Stimulated activated naive CD4-positive, alpha-beta T cell treated with Interleukin-2 at 50 U/mL for 16 hours (primary cell): ENCODE measurements at places on chromosomes 2 and 18.

DNA sequence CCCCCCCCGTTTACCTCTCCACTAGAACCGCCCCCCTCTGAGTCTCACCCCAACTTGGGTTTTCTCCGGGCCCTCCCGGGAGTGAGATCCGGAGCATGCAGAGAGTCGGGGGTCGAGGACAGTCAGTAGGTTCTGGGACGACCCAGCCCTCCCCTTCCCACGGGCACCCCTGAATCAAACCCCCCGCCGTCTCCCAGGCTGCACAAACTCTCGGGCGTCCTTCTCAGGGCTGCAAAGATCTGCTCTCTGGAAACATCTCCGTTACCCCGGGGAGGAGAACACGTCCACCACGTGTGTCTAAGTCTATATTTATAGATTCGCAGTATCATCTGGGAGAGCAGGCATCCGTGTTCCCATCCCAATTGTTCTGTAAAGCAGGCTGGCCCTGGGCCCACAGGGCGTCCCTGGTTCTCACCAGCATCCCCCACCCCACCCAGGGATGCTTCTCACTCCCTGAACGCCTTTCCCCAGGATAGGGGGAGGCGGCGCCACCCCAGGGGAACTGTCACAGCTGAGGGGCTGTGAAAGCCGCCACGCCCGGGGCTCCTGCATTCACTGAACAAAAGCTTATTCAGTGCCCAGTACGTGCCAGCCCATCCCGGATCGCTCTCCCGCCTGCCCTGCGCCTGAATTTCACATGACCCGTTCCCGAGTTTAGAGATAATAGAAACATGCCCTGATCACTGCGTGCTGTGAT, 765 bp upstream of the DIPK1C start:
- DNase-seq, result no peak

DNA sequence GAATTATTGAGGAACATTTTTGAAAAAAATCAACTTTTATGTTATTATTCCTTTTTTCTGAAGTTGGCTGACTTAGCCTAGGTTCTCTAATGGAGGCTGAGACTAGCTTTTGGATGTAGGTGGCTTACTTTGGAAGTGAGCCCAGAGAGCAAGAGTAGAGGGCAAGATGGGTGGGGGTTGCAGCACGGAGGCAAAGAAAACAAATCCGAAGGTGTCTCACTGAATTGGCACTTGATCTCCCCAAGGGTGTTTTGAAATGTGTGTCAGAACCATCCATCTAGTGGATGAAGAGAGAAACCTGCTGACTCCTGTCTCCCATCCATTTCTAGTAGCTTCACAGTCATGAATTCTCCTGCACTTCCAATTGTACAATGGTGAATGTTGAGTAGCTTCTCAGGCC, 390.7 kb downstream of the TMEM182 start:
- no peak for DNase-seq

- no peak for DNase-seq
Measured at GRCh38 chr2:207987025-207987716, 38.2 kb downstream of the PLEKHM3 start.

DNA sequence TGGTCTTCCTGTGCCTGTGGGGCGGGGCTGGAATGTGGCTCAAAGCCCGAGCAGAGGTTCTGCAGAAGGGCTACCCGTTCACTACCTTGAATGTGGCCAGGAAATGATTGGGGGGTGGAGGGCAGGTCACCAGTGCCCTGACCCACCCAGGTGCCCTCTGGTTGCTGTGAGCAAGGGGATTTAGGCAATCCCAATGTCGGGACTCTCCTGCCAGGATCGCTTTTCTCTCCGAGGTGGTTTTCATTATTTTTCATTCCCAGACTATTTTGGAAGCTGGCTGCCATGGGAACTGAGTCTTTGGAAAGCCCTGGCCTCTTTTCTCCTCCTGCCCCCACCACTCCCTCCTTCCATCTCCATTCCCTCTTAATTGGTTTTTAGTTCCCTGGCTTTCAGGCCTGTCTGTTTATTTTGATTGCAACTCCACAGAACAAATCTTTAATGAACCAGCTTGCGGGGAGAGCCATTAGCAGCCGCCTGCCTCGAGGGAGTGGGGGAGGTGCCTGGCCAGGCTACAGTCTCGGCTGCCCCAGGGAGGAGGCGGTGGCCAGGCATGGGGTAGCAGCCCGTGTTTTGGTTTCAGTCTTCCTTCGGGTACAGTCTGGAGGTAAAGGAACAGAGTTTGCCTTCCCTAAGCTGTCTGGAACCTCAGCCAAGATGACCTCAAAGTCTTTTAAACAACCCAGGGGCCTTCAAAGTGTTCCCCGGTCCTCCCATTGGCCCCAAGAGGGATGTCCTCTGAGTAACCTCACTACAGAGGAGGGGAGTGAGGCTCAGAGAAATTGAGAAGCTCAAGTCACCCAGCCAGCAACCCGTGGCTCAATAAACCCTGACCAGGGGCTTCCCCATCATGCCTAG, 114.4 kb upstream of the HAAO start:
- no peak for DNase-seq

- no peak for DNase-seq
Measured at GRCh38 chr2:166614503-166614902, 120.5 kb upstream of the SCN7A start.

DNA sequence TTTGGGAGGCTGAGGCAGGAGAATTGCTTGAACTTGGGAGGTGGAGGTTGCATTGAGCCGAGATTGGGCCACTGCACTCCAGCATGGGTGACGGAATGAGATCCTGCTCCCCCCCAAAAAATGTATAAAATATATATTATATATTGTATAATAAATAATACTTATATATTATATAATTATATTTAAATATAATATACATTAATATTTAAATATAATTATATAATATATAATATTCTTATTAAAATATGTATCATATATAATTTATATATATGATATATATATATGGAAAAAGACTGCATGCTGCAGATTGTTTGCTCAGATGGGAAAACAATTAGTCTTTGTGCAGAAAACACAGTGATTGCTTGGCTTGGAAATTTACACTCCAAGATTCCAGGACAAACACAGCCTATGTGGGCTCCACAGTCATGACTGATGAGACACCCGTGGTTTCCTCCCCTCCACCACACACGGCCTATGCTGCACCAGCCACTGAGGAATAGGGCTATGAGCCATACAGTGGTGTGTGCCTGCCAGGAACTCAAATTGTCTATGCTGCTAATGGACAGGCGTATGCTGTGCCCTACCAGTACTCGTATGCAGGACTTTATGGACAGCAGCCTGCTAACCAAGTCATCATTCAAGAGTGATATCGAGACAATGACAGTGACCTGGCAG, 30.0 kb downstream of the PMAIP1 start:
- DNase-seq, result no peak

DNA sequence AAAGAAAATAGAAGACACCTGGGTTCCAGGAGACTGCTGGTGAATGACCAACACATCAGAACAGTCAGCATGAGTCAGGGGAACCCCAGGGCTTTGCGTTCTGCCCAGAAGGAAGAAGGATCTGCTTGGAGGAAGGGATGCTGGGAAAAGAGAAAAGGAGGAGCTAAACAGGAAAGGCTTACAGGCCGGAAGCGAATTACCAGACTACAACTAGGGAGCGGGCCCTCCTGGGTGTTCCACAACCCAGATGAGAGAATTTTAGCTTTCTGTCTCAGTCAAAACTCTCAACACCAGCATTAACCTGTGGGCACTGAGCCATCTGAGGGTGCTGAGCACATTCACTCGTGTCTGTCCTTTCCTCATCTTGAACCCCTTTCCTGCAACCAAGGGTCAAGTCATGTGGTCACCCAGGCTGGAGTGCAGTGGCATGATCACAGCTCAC, 19.2 kb downstream of the CDC42EP3 start:
- DNase-seq, result no peak

GRCh38 chr2:196546151-196546919, 93.2 kb upstream of the CCDC150 start:
- DNase-seq, result no peak

DNA sequence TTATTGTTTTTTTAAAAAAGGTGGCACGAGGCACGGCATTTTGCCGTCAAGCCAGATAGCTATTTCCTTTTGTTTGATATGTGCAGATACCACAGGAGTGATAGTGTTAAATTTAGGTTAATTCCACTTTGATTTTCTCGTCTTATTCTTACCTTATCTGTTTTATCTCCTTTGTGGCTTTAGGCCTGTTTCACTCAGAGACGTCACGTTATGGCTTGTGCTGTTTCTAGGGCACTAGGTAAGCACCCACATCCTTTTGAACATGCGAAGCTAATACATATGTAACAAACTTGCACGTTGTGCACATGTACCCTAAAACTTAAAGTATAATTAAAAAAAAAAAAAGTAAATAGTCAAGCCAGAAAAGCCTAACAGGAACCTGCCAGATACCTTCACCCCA, 57.8 kb downstream of the C18orf63 start:
- DNase-seq, result no peak

GRCh38 chr18:22471546-22472131, 53.9 kb upstream of the CTAGE1 start:
- DNase-seq, result no peak

DNA sequence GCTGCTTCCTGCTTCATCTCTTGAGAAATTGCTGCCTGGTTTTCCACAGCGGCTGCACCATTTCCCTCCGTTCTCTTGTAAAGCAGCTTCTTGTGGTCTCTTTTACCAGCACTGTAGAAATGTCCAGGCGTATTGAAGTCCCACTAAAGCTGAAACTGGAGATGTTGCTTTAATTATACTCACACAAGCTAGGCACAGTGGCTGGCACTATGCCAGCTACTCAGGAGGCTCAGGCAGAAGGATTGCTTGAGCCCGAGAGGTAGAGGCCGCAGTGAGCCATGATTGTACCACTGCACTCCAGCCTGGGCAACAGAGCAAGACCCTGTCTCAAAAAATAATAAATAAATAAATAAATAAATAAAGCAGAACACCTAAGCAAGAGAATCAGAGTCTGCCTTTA, 19.2 kb upstream of the ATP9B start:
- DNase-seq, result no peak

DNA sequence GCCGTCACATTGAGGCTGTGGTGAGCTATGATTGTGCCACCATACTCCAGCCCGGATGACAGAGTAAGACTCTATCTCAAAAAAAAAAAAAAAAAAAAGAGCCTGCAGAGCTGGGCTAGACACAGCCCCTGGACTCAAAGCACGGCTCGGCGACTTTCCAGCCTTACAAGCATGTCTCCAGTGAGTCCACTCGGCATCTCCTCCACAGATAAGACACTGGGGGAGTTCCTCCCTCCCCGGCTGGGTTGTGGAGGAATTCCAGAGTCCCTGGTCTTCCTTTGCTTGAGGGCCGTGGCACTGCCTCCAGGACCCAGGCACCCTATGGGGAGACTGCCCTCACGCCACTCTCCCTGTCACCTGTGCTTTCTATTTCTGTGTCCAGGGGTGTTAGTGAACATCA, 30.9 kb upstream of the RPL31 start:
- no peak for DNase-seq

- DNase-seq, result no peak
Measured at GRCh38 chr2:139495851-139496250, 715.7 kb upstream of the NXPH2 start.

- no peak for DNase-seq
Measured at GRCh38 chr2:232973796-232974195, 39.3 kb downstream of the NGEF start.

- DNase-seq, result no peak
Measured at GRCh38 chr2:69192176-69192945, 179.4 kb downstream of the ANTXR1 start.

DNA sequence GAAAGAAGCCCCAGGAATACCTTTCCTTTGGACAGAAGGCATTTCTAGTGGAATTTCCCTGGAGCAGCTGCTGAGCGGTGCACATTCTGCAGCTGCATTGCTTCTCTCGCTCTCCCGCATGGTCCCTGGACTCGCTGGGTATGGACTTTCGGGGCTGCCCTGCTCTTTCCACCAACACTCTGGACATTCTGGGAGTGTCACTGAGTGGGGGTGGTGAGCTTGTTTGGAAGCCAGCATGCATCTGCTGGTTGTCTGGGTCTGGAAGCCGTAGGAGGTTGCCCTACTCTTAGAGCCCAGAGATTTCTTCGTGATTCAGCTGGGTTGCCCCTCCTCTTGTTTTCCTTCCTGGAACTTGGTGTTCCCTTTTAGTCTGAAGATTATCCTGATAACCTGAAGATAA, 52.6 kb downstream of the TWIST2 start:
- DNase-seq, result no peak

- DNase-seq, result no peak
Measured at GRCh38 chr2:239092571-239093294, 244.8 kb downstream of the TWIST2 start.

GRCh38 chr18:26819046-26819445, 46.5 kb downstream of the AQP4 start:
- DNase-seq, result no peak

GRCh38 chr2:196984903-196985302, 58.4 kb upstream of the PGAP1 start:
- DNase-seq, result no peak

DNA sequence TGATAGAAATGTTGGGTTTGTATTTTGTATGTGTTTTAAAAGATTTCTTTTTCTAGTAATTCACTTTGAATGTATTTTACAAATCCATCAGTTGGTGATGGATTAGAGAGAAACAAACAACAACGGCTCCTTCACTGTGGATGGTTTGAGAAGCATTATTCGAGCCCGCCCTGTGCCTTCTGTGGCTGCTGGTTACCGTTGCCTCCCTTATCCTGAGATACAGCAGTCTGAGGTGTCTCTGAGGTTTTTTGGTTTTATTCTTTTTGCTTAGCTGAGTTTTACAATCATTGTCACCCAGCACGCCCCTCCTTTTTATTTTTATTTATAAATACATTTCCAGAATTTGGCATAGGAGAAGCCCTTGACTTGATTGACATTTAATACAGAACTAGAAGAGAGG, 168.3 kb downstream of the BABAM2 start:
- DNase-seq, result no peak

GRCh38 chr2:223050900-223051504, 988 bp upstream of the KCNE4 start:
- DNase-seq, result no peak
